NCI-H69 (cell line): ENCODE measurements at places on chromosomes 12 and 14.

GRCh38 chr14:76836029-76836630, 9.9 kb downstream of the LRRC74A start:
- DNase-seq = peak; percentile 16

DNA sequence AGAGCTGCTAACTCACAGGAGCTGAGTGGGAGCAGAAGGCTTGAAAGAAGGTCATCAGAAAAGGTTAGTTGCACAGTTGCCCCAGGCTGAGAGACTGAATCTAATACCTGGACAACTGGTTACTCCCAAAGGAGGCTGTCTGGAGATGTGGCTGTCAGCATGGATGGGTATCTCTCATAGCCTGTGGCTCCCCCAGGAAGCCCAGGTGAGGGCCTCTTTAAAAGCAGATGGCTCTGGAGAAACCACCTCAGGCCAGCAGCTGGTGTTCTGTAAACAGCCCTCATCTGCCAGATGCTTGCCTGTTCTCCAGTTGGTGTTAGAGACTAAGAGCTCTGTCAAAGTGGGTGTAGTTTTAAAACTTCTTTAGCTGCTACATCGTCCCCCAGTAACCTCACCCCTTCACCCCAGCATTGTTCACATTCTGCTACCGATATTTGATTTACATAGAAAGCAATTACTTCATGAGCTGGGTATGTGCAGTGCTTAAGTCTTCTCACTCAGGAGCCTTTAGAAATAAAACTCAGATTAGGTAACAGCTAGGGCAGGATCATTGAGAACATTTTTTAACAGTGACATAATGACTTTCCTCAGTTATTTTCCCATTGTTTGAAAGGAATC, 25.8 kb downstream of the DACT1 start:
- peak; percentile 100 for DNase-seq

DNA sequence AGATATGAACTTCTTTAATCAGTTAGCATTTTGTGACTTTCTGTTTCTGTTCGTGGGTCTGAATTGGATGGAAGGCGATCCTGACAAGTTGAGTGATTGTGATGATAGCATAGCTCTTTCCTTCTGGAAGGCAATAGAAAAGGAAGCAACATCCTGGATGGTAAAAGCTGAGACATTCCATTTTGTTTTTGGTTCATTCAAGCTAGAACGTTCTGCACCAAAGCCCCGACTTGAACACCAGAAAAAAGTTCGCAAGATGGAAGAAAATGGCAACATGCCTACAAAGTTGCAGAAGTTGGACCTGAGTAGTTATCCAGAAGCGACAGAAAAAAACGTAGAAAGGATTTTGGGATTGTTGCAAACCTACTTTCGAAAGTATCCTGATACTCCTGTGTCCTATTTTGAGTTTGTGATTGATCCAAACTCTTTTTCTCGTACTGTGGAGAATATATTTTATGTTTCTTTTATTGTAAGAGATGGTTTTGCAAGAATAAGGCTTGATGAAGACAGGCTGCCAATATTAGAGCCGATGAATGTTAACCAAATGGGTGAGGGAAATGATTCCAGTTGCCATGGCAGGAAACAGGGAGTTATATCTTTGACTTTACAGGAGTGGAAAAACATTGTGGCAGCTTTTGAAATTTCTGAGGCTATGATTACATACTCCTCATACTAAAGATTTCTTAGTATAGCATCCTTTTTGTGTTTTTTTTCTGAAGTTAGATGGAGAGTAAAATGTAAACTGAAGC, 896 bp downstream of the EID3 start:
- DNase-seq = no peak

DNA sequence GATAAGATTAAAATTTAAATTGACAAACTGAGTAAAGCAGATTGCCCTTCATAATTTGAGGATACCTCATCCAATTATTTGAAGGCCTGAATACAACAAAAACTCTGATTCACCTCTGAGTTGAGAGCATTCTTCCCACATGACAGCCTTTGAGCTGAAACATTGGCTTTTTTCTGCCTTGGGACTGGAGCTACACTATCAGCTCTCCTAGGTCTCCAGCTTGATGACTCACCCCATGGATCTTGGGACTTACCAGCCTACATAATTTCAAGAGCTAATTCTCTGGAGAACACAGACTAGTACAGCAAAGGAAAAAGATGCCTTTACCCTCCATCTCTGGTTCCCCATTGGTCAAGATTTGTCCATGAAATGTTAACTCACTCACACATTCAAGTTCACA, 555.1 kb downstream of the FOXG1 start:
- DNase-seq = no peak

- DNase-seq = peak; percentile 19
Measured at GRCh38 chr14:64828071-64828470, 51.6 kb downstream of the SPTB start.

GRCh38 chr12:98788396-98788795, 143.3 kb downstream of the APAF1 start:
- DNase-seq = no peak

- DNase-seq = peak; percentile 78
Measured at GRCh38 chr12:40616383-40616915, 75.8 kb upstream of the CNTN1 start.

DNA sequence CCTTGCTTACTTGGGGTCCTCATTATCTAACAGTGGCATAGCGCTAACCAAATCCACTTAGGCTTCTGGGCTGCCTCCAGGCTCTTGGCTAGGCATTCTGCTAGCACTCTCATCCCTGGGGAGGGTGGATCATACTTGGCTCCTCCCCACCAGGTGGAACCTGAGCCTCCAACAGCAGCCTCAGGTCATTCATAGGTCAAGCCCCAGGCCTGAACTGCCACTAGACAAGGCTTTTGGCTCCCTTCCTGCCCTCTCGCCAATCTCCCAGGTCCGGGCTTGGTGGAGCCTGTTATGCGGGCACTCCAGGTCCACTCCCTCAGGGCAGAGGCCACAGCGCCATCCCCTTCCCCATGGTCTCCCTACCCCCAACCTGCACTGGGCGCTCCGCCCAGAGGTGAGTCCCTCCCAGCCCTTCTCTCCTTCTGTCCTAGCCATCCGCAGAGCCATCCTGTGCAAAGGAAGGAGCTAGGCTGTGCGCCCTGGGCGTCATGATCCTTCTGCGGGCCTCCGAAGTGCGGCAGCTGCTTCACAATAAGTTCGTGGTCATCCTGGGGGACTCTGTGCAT, 154.9 kb upstream of the AMIGO2 start:
- peak; percentile 59 for DNase-seq

- no peak for DNase-seq
Measured at GRCh38 chr14:70181276-70181675, 7.5 kb downstream of the SLC8A3 start.

DNA sequence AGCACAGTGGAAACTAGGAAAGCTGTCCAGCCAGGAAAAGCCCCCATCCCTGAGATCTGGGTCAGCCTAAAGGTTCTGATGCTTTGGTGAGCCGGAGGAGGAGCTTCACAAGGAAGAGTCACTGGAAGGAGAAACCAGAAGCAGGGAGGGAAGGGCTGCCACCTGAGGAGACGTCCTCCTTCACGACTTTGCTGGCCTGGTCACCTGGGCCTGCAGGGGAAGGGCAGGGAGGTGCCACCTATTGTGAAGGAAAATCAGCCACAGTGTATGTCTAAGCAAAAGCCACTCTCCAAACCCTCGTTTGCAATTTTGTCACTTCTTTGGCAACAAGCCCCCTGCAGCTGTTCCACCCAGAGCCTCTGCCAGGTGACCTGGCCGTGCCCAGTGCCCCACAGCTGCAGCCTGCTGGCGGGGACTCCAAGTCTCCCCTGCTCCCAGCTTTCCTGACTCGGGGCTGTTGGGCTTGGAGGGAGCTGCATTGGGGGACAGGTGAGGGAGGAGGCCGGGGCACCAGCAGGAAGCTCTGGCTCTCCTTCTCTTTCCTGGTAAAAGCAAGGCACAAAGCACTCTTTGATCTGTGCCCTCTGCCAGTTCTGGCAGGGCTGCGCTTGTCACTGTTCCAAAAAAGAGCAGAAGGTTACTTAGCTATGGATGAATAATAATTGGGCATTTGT, 120.9 kb upstream of the BCL2L14 start:
- peak; percentile 48 for DNase-seq

- DNase-seq = no peak
Measured at GRCh38 chr12:24918596-24918995, 30.3 kb downstream of the BCAT1 start.

DNA sequence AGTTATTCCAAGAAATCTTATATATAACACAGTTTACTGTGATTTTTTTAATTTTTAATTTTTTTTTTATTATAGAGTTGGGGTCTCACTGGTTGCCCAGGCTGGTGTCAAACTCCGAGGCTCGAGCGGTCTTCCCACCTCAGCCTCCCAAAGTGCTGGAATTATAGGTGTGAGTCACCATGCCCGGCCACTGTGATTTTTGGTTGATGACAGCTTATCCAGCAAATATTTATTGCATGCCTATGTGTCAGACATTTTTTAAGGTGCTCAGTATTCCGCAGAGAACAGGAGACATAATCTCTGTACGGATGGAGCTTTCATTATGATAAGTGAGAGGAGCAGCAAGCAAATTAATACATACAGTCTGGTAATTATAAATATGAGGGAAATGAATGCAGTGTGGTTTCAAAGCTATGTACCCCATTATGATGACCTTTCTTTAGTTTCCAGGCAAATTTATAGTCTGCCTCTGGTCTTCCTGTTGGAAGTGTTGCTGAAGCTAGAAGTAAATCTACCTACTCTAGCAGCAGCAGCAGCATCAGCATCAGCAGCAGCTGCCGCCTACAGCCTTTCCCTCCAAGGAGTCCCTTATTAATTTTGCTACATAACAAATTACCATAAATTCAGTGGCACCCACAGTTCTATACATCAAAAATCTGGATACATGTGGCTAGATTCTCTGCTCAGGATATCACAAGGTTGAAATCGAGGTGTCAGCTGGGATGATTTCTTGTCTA, 32.3 kb downstream of the FRS2 start:
- DNase-seq = no peak

- DNase-seq = peak; percentile 25
Measured at GRCh38 chr14:89576960-89577359, 159.9 kb upstream of the FOXN3 start.

DNA sequence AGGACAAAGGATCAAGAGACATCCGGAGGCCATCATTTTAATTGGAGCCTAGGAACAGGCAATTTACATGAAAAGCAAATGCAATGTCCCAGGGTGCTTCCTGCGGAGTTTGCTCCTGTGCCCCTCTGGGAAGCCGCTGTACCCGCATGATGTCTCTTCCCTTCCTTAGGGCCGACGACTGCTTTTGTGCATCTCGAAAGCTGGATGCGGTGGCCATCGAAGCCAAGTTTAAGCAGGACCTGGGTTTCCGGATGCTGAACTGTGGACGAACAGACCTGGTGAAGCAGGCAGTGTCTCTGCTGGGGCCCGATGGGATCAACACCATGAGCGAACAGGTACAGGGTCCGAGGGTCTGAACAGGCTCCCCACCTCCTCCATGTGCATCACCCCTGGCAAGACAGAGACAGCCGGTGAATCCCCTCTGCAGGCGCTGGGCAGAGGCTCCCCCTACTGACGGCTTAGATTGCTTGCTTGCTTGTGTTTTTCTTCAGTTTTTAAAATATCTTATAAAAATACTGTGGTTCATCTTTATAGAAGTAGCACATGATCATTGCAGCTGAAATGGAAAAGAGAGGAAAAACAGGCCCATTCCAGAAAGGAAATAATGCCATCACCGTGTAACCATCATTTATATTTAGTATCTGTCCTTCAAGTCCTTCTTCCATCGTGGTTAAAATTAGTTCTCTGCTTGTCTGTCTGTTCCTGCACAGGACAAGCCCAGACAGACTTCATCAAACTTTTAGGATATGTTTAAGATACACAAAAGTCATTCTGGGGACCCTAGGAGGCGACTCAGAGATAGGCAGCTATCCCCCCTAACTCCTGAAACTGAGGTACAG, 75.4 kb upstream of the PWP1 start:
- peak; percentile 86 for DNase-seq

DNA sequence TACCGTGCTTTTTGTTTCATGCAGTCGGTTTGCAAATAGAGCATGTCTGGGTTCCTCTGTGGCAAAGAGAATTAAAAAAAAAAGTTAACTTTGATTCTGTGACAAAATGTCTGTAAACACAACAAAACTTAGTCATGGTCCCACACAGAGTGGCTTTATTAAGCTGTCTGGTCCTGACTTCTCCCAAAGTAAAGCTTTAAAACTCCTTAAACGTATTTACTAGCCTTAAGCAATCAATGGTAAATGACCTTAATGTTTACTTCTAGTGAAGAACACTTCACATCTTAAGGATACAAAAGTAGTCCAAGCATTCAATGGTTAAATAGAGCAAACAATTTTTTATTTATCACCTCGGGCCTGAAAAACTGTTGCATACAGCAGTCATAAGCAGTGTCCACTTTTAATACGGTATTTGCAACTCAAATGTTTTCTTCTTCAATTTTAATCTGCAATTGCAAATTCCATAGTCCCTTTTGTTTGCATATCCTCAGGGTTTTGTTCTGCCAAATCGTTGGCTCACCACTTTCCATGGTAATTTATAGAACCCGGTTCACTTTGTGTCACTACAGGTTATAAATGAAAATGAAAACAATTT, 453.0 kb upstream of the MIS18BP1 start:
- DNase-seq = no peak

GRCh38 chr14:49584058-49584457, 2.1 kb downstream of the RPS29 start:
- DNase-seq = no peak

DNA sequence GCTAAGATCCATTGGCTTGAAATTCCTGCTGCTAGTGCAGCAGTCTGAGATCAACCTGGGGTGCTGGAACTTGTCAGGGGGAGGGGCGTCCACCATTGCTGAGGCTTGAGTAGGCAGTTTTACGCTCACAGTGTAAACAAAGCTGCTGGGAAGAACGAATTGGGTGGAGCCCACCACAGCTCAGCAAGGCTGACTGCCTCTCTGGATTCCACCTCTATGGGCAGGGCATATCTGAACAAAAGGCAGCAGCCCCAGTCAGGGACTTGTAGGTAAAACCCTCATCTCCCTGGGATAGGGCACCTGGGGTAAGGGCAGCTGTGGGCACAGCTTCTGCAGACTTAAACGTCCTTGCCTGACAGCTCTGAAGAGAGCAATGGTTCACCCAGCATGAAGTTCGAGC, 191.7 kb downstream of the ALG10B start:
- DNase-seq = no peak

DNA sequence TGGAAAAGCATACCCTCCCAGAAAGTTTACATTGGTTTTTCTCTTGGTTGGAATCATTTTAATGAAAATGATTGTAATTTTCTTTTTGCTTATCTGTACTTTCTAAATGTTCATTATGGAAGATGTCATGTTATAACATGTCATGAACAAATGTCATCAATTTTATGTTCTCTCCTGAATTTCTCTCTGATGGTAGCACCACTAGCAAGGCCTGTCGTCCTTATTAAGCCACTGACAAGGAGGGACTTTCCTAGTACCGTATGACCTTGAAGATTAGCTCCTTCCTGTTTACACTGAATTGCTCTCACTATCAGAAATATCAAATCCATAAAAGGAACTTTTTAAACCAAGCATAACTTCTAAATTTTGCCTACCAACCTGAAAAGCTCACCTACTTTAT, 99.0 kb downstream of the ESR2 start:
- no peak for DNase-seq

GRCh38 chr12:67592228-67593011, 56.1 kb upstream of the DYRK2 start:
- peak; percentile 32 for DNase-seq
